Stimulated activated CD8-positive, alpha-beta memory T cell treated with anti-CD3 and anti-CD28 coated beads, Interleukin-12 subunit alpha, Interleukin-12 subunit beta, amount 100 ng/mL, for 1 hour (primary cell): ENCODE measurements at places on chromosomes 1 and 21.

- no peak for DNase-seq
Observed at GRCh38 chr1:42806593-42806992, 10.3 kb upstream of the ERMAP start.

DNA sequence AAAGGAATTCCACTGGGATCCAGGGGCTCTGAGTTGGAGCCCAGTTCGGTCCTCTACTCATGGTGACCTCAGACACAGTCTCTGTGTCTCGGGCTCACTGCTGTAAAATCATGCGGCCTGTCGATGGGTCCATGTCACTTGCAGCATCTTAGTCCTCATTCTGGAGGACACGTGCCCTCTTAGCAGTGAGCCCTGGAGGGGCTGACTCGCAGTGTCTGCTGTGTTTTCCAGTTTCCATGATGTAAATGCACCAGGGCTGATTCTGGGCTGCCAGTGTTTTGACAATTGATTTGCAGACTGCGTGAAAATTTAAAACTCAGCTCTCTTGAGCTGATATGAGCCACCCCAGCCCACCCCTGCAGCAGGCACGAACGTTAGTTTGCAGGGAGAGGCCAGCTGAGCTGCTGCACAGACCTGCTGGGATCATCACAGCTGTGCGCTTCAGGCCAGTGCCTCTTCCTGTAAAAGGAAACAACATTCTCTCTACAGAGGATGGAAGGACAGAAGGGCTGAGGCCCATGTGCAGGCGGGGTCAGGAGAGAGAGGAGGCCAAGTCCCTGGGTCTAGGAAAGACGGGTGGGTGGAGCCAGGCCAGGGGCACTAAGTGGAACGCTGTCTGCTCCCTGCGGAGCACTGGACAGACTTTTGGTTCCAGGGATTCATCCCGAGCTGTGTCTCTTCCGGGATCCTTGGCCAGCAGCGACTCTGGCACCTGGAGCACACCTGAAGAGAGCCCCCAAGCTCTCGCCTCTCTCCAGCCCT is 42.6 kb downstream of the RSPH1 start:
- DNase-seq: no peak

- no peak for DNase-seq
Observed at GRCh38 chr1:67977756-67978155, 72.7 kb downstream of the DIRAS3 start.

DNA sequence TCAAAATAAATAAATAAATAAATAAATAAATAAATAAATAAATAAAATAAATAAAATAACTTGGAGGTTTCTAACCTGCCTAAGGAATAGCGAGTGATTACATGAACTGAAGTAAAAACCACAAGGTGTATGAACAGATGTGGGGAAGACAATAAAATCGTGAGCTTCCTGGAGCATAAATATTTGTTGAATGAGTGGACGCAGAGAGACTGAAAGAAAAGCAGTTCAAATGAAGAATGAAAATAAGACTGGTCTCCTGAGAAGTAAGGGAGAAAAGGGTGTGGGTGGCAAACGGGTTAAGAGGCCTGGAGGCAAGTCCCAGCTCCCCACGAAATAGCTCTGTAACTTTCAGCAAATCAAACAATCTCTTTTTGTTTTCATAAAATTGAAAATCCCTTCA is 33.6 kb downstream of the CHML start:
- no peak for DNase-seq

GRCh38 chr1:84975035-84975434 is 21.9 kb downstream of the MCOLN2 start:
- no peak for DNase-seq

- no peak for DNase-seq
Observed at GRCh38 chr1:101203820-101204540, 32.8 kb upstream of the S1PR1 start.

DNA sequence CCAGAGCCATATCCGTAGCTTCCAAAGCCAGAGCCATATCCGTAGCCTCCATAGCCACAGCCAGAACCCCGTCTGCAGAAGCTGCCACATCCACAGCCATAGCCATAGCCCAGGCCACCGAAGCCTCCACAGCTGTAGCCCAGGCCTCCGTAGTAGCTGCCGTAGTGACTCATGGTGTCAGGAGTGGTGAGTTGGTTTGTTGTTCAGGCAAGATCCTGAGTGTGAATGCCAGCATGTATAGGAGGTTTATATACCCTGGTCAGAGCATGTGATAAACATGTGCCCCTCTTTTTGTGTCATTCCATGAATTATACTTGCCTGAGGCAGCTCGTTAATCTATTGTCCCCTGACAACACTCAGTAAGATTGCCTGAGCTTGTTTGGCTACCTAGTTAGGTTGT is at the start of gene KRTAP19-1:
KRTAP19-1 (minus strand) TSS at position 223 of the 400 bp plus-strand sequence; CDS start at position 173, 50 bp downstream.
- no peak for DNase-seq

DNA sequence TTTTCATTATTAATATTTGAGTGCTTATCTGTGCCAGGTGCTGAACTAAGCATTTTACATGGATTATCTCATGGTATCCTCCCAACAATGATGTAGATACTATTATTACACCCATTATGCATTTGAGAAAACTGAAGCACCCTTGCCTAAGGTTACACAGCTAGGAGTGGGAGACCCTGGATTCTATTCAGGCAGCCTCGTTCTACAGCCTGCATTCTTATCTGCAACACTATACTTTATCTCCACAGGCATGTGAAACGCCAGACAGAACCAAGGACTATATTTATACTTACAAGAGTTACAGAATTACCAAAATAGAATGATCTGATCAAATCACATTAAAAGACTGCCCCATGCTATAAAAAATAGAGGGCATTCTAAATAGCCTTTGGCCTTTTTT is 22.4 kb downstream of the LPAR3 start:
- no peak for DNase-seq

DNA sequence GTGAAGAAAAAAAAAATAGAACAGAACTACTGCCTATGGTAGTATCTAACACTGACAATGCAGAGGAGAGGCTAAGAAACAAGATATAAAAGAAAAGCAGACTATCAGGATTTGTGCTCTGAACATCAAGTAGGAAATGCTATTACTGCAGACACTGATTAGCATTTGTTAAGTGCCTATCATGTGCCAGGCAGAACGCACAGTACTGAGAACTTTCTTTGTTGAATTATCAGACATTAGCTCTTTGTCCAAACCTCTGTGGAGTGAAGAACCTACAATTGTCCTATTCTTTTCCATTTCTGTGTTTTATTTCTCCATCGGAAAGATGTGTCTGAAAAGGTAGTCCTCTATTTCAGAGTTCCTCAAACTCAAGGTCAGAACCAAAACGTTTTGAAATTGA is 30.5 kb upstream of the DISP1 start:
- no peak for DNase-seq

- no peak for DNase-seq
Observed at GRCh38 chr1:175887981-175888428, 144.6 kb upstream of the TNR start.

DNA sequence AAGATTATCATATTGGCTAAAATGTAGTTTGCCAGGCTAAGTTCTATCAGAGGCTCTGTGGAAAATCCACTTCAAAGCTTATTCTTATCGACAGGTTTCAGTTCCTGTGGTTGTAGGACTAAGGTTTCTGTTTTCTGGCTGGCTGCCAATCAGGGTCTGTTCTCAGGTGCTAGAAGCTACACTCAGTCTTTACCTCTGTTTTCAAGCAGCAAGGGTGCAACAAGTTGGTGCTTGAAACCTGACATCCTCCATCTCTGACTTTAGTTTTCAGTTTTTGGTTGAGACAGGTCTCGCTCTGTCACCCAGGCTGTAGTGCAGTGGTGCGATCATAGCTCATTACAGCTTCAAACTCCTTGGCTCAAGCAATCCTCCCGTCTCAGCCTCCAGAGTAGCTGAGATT is 15.3 kb upstream of the TMCO2 start:
- DNase-seq: peak; percentile 13

- no peak for DNase-seq
Observed at GRCh38 chr1:46175243-46175642, 356 bp downstream of the TSPAN1 start.

- DNase-seq: no peak
Observed at GRCh38 chr1:2408859-2409276, 3.5 kb downstream of the PEX10 start.

- DNase-seq: no peak
Observed at GRCh38 chr21:21046063-21046462, 47.9 kb downstream of the NCAM2 start.

DNA sequence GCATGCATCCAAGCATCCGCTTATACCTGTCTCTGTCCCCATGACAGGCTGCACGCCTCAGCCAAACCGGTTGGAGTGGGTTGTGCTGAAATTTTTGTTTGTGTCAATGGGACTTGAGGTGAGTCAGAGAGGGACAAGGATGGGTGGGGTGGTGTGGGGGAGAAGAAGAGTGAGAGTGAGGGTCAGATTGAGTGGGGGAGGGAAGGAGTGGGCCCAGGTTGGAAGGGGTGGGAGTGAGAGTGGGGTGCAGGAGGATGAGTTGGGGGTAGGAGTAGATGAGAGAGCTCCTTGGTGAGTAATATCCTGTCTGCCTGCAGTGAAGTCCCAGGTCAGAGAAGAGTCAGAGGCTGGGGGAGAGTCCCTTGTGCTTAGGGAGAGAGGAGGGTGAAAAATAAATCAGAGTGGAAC is 3.3 kb upstream of the NECTIN4 start:
- no peak for DNase-seq

DNA sequence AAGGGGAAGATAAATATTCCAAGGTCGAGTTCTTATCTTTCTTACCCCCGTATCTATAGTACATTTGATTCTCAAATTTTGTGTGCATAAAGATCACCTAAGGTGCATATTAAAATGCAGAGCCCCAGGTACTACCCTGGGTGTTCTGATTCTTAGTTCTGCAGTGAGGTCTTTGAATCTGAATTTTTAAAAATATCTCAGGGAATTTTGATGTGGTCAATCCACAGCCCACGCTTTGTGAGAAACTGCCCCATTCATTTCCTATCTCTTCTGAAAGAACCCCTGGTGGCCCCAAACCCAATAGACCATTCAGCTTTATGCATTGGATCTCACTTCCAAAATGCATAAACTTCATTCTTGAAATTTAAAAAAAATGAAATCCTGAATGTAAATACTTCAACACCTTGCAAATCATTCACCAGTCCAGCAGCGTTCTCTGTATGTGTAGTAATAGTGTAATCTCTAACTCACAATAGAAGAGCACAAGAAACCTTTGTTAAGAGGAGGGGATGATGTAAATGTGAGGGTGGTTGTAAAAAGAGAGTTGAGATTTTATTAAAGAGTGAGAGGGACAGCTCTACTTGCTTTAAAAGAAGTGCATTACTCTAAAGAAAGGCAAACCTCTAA is 108.8 kb upstream of the ZP4 start:
- DNase-seq: no peak

DNA sequence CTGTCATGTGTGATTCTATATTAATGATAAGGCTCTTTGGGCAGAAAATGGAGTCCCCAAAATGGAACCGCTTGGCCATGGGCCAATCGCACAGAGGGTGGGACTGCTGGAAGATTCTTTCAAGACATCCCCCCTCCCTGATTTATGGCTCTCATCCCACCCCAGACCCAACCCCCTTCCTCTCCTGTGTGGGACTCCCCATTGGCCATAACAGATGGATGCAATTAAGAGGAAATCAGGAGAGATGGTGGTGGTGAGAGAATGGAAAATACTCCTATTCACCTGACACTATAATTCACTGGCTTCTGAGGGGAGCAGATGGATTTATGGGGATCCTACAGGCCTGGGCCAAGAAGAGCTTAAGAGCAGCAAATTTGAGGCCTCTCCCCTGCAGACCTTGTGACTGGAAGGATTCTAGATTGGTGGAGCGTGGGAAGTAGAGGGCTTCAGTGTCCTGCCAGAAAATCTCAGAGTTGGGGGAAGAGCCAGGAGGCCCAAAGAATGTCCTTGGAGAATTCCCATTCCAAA is 1.7 kb downstream of the IGFN1 start:
- DNase-seq: no peak

GRCh38 chr1:172600615-172601014 is 58.3 kb upstream of the FASLG start:
- DNase-seq: no peak

DNA sequence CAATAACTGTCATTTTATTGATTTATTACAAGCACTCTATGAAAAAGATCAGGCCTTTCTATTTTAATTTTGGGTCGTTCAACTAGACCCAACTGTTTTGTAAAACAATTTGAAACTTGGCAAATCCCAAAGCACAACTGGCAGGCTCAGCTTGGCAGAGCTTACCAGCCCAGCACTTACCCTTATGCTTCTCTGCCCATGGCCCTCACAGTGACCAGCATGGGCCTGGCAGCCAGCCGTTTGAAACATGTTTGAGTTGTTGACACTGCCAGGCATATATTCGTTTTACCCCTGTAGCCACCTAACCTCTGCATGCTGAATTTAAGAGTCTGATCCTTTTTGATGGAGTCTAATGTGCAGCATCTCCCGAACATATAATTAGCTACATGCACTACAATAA is 796.7 kb upstream of the ADGRL2 start:
- DNase-seq: no peak

DNA sequence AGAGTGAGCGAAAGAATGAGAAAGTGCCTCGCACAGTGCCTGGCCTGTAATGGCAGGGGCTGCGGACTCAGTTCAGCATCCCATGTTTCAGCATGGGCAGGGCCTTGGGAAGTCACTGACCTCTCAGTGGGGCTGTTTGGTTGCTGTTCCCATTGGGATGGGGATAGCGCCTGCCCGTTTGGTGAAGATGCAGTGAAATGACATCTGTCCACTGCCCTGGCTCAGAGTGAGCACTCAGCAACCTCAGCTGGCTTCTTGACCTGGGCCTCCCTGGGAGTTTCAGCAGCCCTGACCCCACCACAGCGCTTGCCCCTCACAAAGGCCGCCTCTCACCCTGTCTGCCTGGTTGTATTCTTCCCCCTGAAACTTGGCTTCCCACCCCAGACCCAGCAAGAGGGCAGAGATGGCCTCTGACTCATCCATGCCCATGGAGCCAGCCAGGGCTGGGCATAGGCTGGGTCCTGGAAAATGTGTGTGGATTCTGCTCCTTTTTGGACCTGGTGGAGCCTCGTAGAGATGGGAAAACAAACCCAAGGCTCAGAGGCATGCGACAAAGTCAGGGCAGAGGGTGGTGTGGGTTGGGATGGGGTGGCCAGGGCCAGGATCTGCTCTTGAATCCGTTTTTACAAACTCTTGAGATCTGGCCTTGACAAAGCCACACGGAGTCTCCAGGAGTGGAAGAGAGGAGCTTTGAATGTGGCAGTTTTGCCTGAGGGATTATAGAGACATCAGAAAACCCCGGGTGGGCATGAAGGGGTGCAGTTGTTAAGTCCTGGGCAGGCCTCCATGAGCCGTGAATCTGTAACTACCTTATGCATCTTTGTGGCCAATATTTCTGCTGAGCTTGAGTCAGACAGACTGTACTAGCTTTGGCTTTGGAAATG is 1.2 kb downstream of the XKR8 start:
- no peak for DNase-seq

DNA sequence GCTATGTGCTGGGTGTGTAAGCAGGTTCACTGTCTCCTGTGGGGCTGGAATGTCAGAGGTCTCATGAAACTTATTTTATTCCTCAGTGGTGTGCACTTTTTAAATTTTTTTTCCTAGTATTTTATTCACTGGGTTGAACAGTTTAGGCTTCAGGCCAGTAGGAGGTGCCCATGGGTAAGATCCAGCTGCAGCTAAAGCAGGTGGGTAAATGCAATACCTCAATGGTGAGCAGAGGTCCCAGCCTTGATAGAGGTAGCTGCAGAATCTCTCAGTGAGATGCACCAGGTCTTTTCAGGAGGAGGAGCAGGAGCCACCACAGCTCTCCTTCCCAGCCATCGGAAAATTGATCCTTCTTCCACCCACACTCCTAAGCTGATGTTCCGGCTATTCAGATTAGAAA is 12.6 kb upstream of the OR6N2 start:
- peak; percentile 7 for DNase-seq

- no peak for DNase-seq
Observed at GRCh38 chr21:38286739-38287471, 30.1 kb downstream of the KCNJ15 start.
